Cortex of kidney (tissue), 1 donor: ENCODE measurements at places on chromosomes 13 and 19.

DNA sequence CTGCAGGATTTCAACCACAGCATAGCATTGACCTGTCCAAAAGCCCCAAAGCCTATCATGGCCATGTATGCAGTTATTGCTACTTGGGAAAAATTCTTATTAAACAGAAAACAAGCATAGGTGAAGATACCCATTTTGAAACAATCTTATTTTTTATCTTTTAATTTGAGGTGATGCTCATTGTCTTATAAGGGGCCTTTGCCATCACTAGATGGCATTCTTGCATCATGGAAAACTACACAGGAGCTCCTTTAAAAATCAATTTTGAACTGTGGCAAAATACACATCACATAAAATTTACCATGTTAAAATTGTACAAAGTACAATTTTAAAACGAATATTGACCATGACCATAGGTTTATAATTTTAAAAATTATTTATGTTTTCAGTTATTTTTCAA is 38.9 kb upstream of the ZNF835 start:
- no peak for DNase-seq

- DNase-seq: no peak
These were observed 308.9 kb upstream of the SLITRK1 start for GRCh38 chr13:84191139-84191538.

- DNase-seq: no peak
These were observed 350.1 kb downstream of the FOXO1 start for GRCh38 chr13:40316301-40316700.

DNA sequence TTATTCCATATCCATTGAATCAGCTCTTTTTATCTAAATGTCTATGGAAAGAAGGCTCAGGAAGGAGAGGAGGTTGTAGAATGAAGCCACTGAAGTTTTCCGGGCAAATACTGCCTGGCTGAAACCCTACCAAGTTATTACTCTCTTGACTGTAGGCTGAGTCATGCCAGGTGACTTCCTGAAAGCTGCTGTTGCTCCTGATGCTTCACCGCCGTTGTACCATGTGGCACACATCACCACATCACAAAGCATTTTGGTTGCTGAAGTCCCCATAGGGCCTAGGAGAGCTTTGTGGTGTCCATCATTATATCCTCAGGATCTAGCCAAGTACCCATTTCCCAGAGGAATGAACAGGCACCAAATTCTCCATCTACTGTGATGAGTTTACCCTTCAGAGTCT is 11.1 kb upstream of the TDRD12 start:
- no peak for DNase-seq

GRCh38 chr13:93769607-93770006 is 543.0 kb downstream of the GPC6 start:
- no peak for DNase-seq

DNA sequence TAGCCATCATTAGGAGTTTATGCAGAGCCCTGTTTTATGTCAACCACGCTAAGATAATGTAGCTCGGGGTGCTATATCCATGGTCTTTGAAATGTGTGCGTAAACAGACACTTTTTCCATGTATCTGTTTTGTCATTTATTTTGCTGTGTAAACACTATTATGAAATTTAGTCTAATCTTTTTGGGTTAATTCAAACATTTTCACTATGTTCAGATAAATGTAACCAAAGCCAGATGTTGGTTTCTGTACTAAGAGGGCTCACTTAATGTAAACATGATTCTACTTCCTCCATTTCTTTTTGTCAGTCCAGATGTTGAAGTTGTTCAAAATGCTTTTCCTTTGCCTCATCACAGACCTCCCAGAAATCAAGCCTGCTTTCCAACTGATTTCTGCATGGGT is 499.5 kb upstream of the GPC6 start:
- no peak for DNase-seq

- DNase-seq: no peak
These were observed 147.9 kb downstream of the PAN3 start for GRCh38 chr13:28286263-28286662.

GRCh38 chr13:50320271-50320862 is 305.1 kb downstream of the KCNRG start:
- no peak for DNase-seq

DNA sequence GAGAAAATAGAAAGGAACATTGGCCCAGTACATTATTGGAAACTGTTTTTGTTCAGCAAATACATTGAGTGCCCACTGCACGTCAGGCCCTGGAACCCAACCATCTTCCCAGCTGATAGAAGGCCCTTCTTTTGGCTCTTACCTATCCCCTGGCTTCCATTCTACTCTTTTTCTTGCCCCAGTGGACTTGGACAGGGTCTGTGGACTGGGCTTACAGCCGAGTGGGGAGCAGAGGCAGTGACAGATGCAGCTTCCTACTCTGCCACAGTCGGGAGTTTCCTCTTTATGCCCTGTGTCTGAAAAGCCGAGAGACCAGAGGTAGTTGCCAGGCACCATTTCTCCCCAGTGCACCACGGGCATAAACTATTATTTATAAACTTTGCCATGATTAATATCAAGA is 70.4 kb downstream of the ARHGAP35 start:
- no peak for DNase-seq

- DNase-seq: no peak
These were observed 940 bp upstream of the DCUN1D2 start for GRCh38 chr13:113491418-113491883.

DNA sequence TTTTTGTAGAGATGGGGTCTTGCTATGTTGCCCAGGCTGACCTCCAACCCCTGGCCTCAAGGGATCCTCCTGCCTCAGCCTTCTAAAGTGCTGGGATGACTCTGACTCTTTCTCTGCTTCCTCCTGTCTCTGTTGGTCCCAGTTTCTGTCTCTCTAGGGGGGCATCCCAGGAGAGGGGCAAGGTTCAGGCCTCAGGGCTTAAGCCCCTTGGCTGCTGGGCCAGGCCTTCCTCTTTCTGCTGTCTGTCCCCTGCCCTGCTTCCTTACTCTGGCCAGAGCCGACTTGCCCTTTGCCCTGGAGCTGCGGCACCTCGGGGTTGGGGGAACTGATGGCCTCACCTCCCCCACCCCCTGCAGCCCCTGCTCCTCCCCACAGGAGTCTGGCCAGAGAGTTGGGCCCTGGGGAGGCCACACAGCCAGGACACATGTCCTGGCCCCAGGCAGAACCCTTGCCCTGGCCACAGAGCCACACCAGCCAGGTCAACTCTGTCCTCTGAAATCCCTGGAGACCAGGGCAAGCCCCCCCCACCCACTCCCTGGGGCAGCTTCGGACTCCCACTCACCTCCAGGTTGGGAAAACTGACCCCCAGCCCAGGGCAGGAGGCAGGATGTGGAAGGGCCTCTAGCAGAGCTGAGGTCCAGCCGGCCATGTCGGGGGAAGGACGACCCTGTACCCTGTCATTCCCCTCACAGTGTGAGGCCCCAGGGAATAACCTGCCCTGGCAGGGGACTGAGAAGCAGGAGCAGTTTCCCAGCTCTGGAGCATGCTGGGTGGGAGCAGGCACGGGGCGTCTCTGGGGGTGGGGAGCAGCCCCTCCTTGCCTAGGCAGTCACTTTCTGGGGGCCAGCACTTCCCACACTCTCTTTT is 23.7 kb downstream of the CEBPA start:
- no peak for DNase-seq

DNA sequence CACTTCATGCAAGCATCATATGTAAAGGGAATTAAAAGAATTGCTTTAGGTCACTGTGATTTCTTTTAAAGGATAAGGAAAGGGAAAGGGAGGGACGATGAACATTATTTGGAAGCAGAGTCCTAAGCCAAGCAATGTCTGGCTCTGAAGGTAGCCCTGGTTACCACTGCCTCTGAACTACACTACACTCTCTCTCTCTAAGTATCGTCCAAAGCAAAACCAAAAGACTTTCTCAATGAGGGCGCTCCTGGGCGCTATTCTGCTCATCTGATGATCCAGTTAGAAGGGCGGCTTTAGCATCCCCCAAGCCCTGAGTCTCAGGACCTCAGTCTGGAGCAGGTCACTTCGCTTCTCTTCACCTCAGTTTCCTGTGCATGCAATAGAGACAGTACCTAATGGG is 26.2 kb downstream of the FOXO1 start:
- no peak for DNase-seq

DNA sequence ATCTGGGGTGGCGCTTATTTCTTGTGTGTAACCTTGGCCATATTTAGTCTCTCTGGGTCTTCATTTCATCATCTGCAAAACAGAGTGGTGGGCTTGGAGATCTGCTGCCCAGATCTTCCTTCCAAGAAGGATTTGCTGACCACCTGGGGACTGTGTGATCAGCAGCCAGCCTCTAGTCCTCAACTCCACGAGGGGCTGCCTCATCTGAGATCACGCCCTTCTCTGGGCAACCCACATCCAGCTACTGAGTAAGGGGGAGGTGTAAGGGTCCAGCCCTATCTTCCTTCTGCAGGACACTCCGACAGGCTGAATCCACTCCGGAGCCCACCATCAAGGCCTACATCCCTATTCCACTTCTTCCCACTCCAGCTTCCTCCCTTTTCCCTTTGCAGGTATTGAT is 57.9 kb downstream of the CHST8 start:
- DNase-seq: no peak

DNA sequence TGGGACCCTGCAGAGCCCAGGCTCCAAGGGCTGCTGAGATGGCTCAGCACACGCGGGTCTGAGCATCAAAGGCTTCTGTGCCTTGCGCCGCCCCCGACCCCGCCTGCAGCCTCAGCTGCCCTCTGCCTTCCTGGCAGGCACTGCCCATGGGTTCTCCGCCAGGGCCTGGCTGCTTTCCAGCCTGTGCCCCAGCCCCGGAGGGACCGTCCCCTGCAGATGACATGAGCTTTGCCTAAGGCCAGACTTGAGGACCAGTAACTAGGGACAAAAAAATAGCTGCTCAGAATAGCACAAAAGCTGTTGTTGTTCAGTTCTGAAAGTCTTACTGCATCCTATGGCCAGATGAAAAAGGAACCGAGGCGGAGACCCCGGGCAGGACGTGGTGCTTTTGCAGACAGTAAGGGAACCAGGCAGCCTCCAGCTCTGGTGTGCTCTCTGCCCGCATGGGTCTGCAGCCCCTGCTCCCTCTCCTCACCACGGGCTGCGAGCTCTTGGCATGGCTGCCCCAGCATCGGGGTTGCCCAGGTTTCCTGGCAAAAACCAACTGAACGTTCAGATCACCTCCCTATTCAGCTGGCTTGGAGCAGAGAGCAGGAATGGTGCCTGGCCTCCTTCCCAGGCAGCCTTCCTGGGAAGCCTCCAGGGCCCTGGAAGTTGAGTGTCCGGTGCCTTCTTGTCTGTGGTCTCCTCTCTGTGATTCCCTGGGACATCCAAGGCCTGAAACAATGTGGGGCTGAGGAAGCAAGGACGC is 12.5 kb upstream of the CFAP97D2 start:
- no peak for DNase-seq

- no peak for DNase-seq
These were observed 1274.1 kb upstream of the SPRY2 start for GRCh38 chr13:81615031-81615430.

DNA sequence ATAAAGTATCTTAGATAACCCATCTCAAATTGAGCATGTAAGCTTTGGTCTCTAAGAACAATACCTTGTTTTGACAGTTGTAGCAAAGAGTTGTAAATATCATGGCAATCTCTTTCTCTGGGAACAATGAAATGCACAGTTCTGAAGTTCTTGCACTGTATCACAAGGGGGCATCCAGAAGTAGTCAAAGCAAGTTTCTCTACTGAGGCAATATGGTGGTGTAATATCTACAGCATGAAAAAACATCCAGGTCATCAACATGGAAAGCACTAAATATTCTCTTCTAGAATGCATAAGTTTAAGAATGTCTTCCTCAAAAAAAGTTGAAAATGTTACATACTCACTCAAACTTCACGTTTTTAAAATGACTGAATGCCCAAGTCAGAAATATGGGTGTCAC is 19.6 kb downstream of the MTMR6 start:
- DNase-seq: no peak

DNA sequence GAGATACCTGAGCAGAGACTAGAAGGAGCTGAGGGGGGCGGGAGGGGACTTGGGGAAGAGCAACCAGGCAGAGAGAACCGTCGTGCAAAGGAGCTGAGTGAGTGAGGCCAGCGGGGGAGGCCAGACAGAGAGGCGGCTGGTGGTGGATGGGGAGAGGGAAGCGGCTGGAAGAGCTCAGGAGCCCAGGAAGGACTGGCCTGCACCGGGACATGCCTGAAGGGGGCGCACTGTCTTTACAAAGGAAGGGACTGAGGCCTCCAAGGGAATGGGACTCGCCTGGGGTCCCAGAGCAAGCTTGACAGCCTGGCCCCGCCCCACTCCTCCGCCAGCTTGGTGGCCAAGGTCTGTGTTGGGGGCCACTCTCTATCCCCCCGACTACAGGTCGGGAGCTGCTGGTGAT is 14.9 kb downstream of the ONECUT3 start:
- no peak for DNase-seq

DNA sequence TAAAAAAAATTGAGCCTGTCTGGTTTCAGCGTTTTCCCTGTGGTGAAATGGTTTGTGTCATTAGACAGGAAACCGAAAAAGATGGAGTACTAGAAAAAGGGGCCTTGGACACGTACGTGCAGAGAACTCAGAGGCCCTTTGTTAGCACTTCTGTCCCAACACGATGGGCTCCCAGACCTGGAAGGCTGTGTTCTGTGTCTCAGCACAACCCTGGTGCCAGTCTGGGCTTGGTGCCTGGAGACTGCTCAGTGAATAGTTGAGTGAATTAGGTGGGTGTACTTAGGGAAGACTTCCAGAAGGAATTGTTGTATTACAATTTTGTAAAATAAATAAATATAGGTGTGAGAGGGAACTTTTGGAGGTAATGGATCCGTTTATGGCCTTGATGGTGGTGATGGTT is 8.7 kb downstream of the ZNF71 start:
- no peak for DNase-seq
